C1 segment of cervical spinal cord (tissue), 14 donors: ENCODE measurements at places on chromosomes 7 and 10.

- no peak for DNase-seq
Measured at GRCh38 chr10:131728286-131729228, 172.3 kb upstream of the PPP2R2D start.

DNA sequence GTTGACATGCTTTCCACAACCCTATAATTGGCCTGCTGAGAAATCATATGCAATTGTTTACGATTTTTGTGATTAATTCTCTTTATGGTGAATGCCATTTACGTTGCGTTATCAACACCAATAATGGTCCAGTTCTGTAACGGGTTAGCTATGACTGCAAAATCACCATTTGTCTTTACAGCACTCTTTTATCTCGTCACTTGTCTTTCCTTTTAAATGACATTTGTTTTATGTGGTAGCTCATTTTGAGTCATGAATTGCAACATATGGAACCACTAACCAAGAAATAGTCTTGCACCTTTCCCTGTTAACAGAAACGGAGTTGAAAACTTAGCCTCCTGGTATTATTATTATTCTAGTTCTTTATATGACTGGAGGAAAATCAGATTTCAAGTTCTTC is 3.1 kb upstream of the KIAA1217 start:
- no peak for DNase-seq

DNA sequence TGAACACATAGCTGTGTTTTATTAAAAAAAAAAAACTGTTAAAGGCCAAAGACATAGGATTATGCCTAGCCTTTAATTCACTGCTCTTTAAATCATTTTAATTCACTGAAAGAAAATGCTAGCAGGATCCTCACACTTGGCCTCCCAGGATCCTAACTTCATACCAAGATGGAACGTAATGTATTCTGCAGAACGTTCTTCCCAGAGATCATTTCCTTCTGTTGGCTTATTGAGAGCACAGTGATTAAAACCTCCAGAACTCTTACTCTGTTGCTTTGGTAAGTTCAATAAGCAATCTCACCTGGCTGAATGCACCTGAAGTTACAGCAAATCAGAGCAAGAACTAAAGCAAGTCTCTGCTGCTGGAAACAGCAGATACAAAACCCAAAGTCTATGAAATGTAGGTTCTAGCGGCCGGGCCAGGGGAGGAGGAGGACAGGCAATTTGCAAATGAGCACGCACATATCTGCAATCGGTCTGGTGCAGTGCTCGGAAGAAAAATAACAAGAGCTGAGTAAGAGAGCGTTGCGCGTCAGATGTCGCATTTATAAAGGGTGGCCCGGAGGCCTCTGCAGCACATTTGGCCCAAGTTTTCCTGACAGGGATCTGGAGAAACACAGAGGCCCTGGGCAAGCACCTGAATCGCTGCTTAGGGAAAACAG is 193.9 kb downstream of the FAM107B start:
- no peak for DNase-seq

DNA sequence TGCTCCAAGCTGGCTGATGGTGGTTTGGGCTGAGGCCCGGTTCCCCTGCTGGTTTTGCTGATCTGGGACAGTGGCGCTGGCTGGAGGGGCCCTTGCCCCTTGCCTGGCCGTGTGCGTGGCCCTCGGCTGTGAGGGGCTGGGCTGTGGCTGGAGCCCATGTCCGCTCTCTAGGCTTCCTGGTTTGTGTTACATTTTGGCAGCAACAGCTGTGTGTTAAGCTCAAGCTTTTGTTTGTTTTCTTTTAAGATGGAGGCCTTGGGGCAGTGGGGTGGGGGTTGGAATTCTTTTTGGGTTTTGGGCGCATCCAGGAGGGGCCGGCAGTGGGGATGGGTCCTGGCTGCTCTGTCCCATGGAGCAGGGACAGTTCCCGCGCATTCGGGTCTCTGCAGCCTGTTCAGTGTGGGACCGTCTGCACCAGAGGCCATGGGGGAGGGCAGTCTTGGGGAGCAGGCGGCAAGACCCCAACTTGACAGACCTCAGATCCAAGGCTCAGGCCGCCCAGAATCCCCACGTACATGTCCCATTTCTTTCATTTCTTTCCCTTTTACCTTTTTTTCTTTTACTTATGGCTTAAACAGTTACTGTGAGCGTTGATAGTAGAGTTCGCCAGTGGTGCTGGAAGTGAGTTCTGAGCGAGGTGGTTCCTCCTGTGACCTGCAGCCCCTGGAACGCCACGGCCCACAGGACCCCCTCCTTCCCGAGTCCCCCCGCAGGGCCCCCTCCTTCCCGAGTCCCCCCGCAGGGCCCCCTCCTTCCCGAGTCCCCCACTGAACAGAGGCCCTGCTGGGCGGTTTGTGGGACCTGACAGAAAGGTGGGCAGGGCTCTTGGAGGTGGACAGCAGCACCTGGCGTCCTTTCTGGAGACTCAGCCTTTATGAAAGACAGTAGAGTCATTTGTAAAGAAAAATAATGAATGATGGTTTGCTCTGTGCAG is 75.3 kb downstream of the INPP5A start:
- no peak for DNase-seq

- no peak for DNase-seq
Measured at GRCh38 chr10:32109603-32110002, 53.4 kb upstream of the KIF5B start.

- no peak for DNase-seq
Measured at GRCh38 chr10:53893061-53893460, 908.0 kb downstream of the PCDH15 start.
